ENCODE measurements at places on chromosomes 3 and 15.
A peak's percentile ranks its signal among the peaks of the same experiment; 100 is the strongest.

GRCh38 chr15:96582473-96582872, 252.0 kb downstream of the NR2F2 start:
- no peak for DNase-seq

DNA sequence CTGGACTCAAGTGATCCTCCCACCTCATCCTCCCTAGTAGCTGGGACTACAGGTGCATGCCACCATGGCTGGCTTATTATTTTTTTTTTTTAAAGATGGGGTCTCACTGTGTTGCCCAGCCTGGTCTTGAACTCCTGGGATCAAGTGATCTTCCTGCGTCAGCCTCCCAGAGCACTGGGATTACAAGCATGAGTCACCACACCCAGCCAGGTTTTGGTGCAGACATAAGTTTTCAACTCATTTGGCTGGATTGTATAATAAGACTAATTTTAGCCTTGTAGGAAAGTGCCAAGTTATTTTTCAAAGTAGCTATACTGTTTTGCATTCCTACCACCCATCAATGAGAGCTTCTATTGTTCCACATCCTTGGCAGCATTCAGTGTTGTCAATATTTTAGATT, 32.1 kb downstream of the BUB1B start:
- DNase-seq = no peak

DNA sequence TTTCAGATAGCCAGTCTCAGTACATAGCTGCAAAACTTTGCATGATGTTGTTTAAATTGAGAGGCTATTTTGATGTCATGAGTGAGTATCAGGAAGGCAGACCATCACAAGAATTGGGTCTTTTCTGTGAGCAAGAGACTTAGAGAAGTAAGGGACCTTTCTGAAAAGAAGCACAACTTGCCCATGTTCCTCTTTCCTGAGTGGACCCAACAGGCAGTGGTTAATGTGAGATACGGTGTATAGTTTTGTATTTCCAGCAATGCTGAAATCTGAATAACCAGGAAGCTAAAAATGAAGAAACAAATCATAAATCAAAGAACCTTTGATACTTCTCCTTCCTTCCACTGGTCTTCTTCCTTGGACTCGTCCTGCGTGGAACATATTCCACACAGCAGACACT, 25.1 kb downstream of the MCTP2 start:
- no peak for DNase-seq

DNA sequence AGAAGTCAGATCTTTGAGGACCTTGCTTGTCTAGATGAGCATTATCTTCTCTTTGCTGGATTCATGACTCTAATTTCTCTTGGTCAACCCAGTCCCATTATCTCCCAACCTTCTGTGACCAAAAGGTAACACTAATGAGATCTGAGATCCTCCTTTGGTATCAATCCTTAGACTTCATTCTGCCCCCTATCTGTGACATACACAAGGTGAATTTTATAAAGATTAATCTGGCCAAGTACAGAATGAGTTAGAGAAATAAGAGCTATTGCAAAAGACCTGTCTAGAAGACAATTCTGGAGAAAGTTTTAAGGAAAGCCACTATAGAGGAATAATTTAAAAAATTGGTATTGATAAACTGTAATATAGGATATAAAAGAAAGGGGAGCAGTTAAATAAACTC, 113.8 kb upstream of the KCNMB2 start:
- DNase-seq = no peak

GRCh38 chr3:15694628-15695027, 93.1 kb downstream of the BTD start:
- DNase-seq = no peak

- DNase-seq = no peak
These were observed 338.5 kb upstream of the PPP2R3A start for GRCh38 chr3:135627057-135627456.

GRCh38 chr15:27183201-27183600, 212.2 kb downstream of the GABRG3 start:
- no peak for DNase-seq

DNA sequence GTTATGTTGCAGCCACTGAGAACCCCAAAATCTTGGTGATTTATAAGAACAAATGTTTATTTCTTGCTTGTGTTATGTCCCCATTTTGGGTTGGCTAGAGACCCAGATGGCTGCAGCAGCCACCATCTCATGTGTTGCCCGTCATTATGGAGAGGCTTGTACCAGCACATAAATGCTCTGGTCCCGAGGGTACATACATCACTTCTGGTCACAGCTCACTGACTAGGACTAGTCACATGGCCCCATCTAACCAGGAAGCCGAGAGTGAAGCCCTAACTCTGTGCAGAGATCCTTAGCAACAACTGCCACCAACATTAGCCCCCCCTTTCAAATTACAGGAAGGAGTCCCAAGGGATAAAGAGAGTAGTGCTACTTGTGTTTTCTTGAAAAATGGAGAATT, 25.5 kb upstream of the HACD2 start:
- no peak for DNase-seq

DNA sequence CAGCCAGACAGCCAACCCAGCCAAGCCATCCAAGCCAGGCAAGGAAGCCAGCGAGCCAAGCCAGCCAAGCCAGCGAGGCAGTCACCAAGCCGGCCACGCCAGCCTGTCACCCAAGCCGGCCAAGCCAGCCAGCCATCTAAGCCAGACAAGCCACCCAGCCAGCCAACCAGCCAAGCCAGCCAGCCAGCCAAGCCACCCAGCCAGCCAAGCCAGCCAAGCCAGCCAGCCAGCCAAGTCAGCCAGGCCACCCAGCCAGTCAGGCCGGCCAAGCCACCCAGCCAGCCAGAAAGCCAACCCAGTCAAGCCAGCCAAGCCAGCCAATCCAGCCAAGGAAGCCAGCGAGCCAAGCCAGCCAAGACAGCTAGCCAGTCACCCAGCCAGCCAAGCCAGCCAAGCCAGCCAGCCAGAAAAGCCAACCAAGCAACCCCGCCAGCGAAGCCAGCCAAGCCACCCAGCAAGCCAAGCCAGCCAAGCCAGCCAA, 201.2 kb downstream of the GOLGA6L6 start:
- DNase-seq = peak; percentile 82

- DNase-seq = no peak
These were observed 153.4 kb downstream of the CBLB start for GRCh38 chr3:105715372-105715771.

- DNase-seq = peak; percentile 42
These were observed 302.9 kb downstream of the TLE3 start for GRCh38 chr15:69794645-69795469.

GRCh38 chr3:116034086-116034485, 410.8 kb downstream of the GAP43 start:
- no peak for DNase-seq

- DNase-seq = no peak
These were observed 8.0 kb downstream of the CCDC14 start for GRCh38 chr3:123952844-123953520.

DNA sequence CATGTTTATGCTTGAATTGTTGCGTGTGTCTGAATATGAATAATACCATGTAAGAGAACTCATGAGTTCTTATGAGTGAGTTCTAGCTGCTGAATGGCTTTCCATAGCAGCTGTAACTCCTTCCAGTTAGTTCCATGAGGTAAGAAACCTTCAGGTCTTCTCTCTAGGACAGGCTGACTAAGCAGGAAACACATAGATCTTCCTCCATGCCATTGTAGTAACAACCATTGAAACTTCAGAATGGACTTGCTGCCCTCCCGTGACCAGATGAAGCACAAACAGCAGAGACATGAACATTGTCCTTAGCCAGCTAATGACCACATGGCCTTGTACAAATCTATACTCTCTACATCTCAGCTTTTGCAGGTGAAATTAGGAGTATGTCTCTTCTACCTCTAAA, 200.0 kb downstream of the ZNF385D start:
- DNase-seq = no peak

- no peak for DNase-seq
These were observed 445.0 kb upstream of the PROK2 start for GRCh38 chr3:72229952-72230351.

- DNase-seq = no peak
These were observed 64.9 kb upstream of the SUCLG2 start for GRCh38 chr3:67719333-67719732.

- DNase-seq = no peak
These were observed 57.3 kb downstream of the THRB start for GRCh38 chr3:24437326-24437725.

DNA sequence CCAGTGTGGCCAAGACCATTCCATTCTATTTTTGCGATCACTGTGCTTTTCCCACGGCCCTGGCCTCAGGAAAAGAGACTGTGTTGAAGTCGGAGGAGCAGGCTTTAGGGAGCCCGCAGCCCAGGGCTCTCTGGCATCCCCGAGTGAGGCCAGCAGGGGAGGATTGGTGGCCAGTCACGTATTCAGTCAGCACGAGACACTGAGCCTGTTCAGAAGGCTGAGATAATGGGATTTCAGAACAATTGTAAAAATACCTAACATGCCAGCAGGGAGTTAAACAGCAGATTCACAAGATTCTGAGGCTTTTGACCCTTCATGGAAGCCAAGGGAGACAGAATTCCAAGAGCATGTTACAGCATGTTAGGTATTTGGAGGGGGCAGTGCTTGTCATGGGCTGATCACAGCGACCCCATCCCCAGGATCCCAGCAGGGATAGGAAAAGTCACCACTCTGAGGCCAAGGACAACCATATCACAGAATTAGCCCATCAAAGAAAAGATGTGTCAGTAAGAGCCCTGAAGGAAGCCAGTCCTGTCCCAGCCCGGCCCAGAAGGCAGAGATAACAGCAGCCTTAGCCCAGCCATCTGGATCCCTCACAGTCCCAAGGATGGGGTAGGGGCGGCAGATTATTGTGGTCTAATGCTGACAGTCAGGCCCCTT, 40.6 kb downstream of the AMOTL2 start:
- no peak for DNase-seq

DNA sequence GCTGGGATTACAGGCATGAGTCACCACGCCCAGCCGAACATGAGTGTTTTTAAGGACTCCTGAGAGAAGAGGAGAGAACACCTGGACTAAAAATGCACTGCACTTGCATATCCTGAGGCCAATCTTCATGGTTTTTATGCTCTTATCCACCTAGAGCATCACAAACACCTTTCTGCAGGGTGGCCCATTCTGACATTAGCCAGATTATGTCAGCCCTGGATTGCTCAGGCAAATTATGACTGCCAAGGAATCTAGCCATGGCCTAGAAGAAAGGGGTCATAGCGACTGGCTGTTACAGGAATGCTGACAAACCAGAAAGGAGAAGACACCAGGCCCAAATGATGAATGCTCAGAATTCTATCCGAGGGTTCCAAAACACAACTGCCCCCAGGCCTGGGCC, 40.9 kb upstream of the HERC1 start:
- no peak for DNase-seq

DNA sequence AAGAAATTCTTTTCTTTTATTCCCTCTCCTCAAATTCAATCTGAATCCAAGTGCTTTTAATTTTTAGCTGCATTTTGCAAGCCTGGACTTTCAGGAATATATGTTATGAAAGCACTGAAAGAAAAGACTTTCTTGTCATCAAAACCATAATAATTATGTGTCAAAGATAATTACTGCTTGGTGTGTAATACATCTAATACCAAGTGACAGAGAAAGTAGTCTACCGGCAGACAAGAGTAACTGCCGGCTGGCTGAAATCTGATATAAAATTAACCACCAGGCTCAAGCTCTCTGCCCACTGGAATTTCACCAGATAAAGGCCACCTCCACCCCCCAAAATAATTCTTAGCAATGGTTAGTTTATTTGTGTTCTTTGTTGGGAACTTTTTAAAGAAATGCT, 220.9 kb upstream of the CDIN1 start:
- no peak for DNase-seq

DNA sequence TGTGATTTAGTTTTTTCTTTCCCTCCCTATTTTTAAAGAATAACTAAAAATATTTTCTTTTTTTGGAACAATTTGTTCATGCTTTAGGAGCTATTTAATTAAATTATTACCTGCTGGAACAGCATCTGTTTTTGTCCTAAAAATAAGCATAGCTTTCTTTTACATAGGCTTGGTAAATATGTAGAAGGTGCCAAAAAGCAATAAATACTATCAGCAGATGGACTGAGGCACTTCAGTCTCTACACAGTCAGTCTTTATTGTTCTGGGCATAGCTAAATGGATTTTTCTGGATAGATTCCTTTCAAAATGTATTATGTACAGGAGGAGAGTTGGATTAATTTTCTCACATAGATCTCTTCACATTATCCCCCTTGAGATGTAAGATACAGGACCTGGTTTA, 223.5 kb downstream of the NAALADL2 start:
- DNase-seq = no peak

GRCh38 chr3:196981657-196982056, 13.0 kb upstream of the PIGZ start:
- DNase-seq = no peak

GRCh38 chr3:12902181-12902999, 61.0 kb upstream of the RPL32 start:
- no peak for DNase-seq

DNA sequence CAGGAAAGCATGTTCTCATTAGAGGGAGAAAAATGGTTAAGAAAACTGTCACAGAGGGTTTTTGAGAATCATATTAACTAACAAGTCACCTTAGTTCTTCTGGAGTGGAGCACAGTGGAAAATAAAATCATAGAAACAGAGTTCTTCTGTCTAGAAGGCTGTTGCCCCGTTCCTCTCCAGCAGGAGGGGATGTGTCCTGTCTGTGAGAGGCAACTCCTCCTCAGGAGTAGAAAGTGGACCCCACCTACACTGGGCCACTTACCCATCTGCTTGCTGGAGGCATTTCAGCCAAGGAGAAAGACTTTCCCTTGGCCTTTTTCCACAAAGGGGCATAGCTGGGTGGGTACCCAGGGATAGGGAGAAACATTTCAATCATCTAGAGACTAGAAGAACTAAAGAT, 106.6 kb downstream of the SSR3 start:
- no peak for DNase-seq

GRCh38 chr3:4809922-4810321, 169.3 kb upstream of the BHLHE40 start:
- DNase-seq = no peak

DNA sequence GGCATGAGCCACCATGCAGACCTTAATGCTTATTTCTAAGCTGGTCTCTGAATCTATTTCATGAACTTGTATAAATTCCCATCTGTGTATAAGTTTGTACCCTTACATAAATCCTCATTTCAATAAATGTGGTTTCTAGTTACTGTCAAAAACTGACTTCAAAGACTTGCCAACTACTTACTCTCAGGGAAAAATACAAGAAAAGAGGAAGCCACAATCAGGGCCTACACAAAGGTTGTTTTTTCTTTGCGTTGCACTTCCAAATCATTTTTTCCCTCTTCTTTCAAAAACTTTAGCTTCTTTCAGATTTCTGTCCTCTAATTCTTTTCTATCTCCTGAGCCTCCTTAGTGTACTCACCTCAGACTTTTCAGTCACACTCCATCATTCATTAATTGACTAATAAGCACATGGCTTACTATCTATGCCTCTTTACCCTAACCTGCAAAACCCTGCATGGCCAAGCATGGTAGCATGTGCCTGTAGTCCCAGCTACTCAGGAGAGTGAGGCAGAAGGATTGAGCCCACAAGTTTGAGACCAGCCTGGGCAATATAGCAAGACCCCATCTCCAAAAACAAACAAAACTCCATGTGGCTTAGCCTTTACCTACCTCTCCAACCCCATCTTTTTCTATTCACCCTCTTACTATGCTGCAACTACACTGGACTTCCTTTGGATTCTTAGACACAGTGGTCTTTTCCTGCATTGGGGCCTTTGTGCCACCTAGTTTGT, 37.7 kb downstream of the BUB1B start:
- DNase-seq = no peak
